ENCODE measurements at places on chromosomes 4 and X. TPM values are rescaled to one million over a fixed set of nuclear protein-coding genes. Genes with fewer than 3 reads are reported as not detected.

DNA sequence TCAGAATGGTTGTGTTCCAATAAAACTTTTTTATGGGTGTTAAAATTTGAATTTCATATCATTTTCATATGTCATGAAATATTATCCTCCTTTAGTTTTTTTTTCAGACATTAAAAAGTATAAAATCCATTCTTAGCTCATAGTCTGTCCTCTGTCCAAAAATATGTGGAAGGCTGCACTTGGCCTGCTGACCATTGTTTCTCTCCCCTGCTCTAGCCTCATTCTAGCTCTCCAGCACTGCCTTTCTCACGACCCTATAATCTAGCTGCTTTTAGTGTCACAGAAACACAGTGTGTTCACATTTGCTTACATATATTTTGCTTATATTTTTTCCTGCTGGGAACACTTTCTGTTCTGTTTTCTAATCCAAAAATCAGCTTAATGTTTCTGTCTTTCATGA is 165.0 kb upstream of the ANK2 start:
- H3K27ac ChIP-seq = no peak overlapping the region
- H3K4me3 ChIP-seq = no peak overlapping the region
- no peaks in the 10 kb centered on the region for H3K27me3 ChIP-seq
- no peaks in the 10 kb centered on the region for H3K36me3 ChIP-seq
- no peak for DNase-seq
- H3K4me1 ChIP-seq = no peaks in the 10 kb centered on the region

GRCh38 chr4:87881115-87881514 is 48.3 kb downstream of the MEPE start:
- H3K36me3 ChIP-seq = no peaks in the 10 kb centered on the region
- H3K4me1 ChIP-seq = no peaks in the 10 kb centered on the region
- DNase-seq = no peak
- no peak overlapping the region for H3K4me3 ChIP-seq
- H3K27me3 ChIP-seq = no peaks in the 10 kb centered on the region

HERC5 gene
- polyA plus RNA-seq = 3.4 TPM

DNA sequence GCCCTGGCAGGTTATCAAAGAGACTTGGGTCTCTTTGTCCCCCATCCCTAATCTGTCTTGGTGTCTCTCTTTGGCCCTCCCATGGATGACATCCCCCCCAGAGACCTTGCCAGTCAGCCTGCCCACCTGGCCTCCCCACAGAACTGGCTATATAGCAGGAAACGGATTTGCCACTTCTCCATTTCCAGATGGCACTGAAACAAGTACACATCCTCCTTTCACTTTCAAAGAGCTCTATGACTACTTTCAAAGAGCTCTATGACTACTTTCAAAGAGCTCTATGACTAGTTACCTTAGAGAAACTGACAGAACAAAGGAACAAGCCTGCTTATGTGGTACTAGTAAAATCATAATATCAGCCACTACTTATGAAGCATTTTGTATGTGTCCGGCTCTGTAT is 175.3 kb downstream of the MAML3 start:
- H3K4me1 ChIP-seq = peaks cover 8% of the 10 kb centered on the region
- H3K36me3 ChIP-seq = no peaks in the 10 kb centered on the region
- H3K27me3 ChIP-seq = no peaks in the 10 kb centered on the region
- H3K4me3 ChIP-seq = no peak overlapping the region

- DNase-seq = no peak
- H3K4me1 ChIP-seq = no peaks in the 10 kb centered on the region
- H3K4me3 ChIP-seq = no peak overlapping the region
- no peak overlapping the region for H3K27ac ChIP-seq
These were observed 1420.4 kb downstream of the RAPGEF2 start for GRCh38 chr4:160523231-160523630.

DNA sequence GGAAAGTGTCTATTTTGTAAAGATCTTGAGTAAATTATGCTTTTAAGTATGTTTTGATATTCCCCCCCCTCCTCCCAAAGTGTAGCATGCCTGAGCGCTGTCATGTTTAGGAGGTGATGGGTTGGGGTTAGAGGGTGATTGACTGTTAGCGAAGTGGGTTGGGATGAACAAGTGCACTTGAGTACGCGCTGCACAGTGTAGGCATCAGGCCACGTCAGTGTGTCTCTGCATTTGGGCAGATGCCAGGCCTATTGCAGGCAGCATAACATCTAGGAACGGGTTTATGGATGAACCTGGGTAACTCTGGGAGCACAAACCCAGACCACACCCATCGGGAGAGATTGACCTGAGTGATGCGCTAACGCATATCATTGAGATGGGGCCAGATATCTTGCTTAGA is 111.2 kb downstream of the TBL1X start:
- no peak overlapping the region for H3K27ac ChIP-seq
- H3K27me3 ChIP-seq = no peaks in the 10 kb centered on the region
- H3K4me3 ChIP-seq = no peak overlapping the region
- H3K4me1 ChIP-seq = no peaks in the 10 kb centered on the region
- no peaks in the 10 kb centered on the region for H3K36me3 ChIP-seq

- H3K4me1 ChIP-seq = no peaks in the 10 kb centered on the region
- no peaks in the 10 kb centered on the region for H3K36me3 ChIP-seq
- H3K27me3 ChIP-seq = no peaks in the 10 kb centered on the region
- no peak overlapping the region for H3K4me3 ChIP-seq
These were observed 9.3 kb upstream of the CPE start for GRCh38 chr4:165369522-165369921.

IL1RAPL1 gene
- 1.6 TPM for polyA plus RNA-seq

DNA sequence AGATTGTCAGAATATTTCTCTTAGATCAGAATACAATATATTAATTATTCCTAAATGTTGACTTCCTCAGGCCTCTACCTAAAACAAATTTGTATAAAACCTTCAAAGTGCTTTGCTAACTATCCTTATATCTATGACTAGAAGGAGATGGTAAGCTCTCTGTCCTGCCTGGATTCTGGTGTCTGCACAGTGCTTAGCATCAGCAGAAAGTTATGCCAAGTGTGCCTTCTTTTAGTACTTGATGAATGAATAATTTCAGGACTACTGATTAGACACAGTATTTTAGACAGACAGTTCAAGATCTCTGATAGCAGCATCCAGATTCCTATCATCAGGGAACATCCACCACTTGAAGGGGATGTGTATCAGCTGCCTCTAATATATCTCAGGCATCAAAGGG is 242.4 kb upstream of the TLL1 start:
- H3K27ac ChIP-seq = peak overlapping the region; percentile 60
- H3K4me3 ChIP-seq = no peak overlapping the region
- no peaks in the 10 kb centered on the region for H3K36me3 ChIP-seq
- H3K4me1 ChIP-seq = peaks cover 17% of the 10 kb centered on the region
- H3K27me3 ChIP-seq = no peaks in the 10 kb centered on the region
- no peak for DNase-seq
